ENCODE measurements at places on chromosomes 13 and 19.
A peak's percentile ranks its signal among the peaks of the same experiment; 100 is the strongest.

DNA sequence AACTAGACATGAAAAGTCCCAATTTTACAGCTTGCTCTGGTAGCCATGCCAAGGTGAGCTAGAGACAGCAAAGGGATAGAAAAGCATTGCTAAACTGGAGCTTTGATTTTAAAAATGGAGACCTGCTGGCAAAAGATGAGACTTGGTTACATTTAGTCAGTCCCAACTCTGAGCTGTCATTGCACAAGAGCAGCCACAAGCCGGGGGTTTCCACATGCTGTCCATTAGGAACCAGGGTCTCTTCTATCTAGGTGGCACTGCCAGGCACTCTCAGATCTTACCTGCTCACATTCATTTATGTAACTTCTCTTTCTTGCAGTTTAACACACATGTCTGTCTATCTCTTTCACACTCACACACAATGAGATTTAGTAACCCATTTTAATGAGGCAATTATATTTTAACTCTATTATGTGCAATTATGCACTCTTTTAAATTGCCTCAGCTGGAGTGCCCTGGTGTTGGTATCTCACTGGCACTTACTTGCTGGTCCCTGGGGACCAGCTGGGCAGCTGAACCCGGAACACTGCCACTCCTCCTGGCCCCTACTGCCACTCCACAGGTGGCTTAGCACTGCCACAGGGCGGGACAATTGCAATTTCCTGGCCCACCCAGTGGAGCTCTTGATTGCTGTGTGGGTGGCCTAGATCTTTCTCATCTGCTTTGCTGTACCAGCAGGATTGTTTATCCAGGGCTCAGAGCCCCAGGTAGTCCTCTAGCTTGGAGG lies 112.5 kb downstream of the COG6 start:
- peak; percentile 40 for DNase-seq

GRCh38 chr19:12092065-12092867 lies 27.7 kb downstream of the ZNF844 start:
- DNase-seq: peak; percentile 50

GRCh38 chr19:49953416-49953815 lies 7.6 kb downstream of the SIGLEC11 start:
- no peak for DNase-seq

GRCh38 chr13:99003851-99004471 lies 26.1 kb upstream of the DOCK9 start:
- DNase-seq: no peak

DNA sequence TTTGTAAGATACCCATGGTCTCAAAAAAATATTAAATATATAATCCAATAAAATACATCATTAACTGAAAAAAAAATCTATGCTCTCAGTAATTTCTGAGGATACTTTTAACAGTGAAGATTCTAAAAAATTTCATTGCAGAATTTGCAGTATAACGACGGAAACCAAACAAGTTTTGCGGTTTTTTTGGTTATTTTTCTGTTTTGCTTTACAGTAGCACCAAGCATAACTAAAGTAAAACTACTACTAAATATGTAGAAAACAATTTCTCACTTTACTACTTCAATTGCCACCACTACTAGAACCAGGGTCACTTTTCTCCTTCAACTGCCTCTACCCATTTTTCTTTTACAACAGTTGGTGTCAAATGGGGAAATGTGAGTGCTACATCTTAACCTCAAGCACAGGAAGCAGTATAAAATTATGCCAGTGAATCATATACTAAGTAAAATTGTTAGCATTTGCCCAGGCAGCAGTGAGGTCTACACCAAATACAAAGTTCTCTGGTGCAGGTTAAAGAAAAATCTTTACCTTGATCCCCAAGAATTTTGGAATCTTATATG lies 24.1 kb downstream of the MICU2 start:
- DNase-seq: no peak

All from brain pericyte (primary cell).